Suprapubic skin (tissue), 4 donors: ENCODE measurements at places on chromosomes 13 and 19. TPM values are rescaled to one million over a fixed set of nuclear protein-coding genes. Genes with fewer than 3 reads are reported as not detected.

- DNase-seq: no peak
These were observed 116.7 kb downstream of the SOX1 start for GRCh38 chr13:112183532-112184090.

Gene TMC4
- 7.3 TPM for total RNA-seq

GRCh38 chr19:3479834-3480215 is 500 bp downstream of the SMIM24 start:
- no peak for DNase-seq

GRCh38 chr19:40663695-40664692 is 26.5 kb downstream of the NUMBL start:
- DNase-seq: no peak

- no peak for DNase-seq
These were observed 31.8 kb upstream of the ZNF675 start for GRCh38 chr19:23718802-23719201.

DNA sequence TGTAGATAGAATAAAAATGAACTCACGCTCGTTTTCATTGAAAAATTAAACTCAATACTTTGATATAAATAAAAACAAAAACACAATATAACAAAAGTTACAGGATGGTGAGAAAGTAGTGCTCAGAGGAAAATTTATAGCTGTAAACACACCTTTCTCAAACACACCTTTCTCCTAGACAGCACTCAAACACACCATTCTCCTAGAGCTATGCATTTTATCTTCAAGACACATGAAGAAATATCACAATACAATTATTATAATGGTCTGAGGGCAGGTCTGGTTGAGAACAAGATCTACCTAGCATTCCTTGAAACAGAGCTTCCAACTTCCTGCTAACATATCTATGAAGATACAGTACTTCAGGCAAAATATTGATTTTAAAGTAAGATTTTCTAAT is 183.4 kb upstream of the NBEA start:
- DNase-seq: no peak

Gene SHD
- not detected for total RNA-seq

- no peak for DNase-seq
These were observed 2.0 kb downstream of the CAPN12 start for GRCh38 chr19:38742296-38742695.

DNA sequence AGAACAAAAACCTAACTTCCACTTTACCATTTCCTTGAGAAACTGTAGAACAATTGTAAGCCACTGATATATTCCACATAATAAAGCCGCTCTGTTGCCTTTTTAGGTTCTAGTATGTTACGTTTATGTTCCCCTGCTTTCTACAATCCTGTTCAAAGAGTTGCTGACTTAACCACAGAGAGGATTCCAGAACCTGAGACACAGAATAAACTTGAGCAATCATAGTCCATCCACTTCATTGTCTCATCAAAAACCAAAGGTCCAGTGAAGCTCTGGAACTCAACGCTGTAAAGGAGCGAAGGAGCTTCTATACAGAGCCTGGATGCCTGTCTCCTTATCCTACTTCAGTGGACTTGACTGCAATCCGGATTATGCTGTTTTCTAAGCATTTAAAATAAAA is 4.6 kb downstream of the STARD13 start:
- no peak for DNase-seq

- no peak for DNase-seq
These were observed 11.8 kb downstream of the CELF5 start for GRCh38 chr19:3236272-3236671.

DNA sequence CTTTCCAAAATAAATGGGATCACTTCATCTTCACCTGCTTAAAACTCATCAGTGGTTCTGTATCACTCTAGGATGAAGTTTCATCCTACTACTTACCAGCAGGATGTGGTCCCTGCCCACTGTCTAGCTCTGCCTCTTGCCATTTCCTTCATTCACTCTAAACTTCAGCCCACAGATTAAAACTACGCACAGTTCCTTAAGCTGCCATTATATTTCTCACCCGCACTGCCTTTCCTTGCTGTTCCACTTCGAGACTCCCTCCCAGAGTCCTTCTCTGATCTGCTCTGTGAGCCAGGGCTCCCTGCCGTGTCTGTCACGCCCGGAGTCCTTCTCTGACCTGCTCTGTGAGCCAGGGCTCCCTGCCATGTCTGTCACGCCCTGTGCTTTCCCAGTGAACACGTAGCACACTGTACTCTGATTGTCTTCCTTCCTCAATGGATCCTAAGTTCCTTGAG is 52.0 kb upstream of the NPAS1 start:
- DNase-seq: peak; percentile 75

Gene FFAR3
- total RNA-seq: not detected

GRCh38 chr19:12984143-12984627 is 11.1 kb upstream of the NFIX start:
- DNase-seq: no peak

- DNase-seq: no peak
These were observed 4.2 kb downstream of the NCLN start for GRCh38 chr19:3189702-3190469.

- DNase-seq: no peak
These were observed 4.3 kb downstream of the HNRNPL start for GRCh38 chr19:38845374-38846024.

- DNase-seq: no peak
These were observed 9.0 kb upstream of the PRKD2 start for GRCh38 chr19:46725859-46726393.

Gene ONECUT3
- total RNA-seq: not detected

DNA sequence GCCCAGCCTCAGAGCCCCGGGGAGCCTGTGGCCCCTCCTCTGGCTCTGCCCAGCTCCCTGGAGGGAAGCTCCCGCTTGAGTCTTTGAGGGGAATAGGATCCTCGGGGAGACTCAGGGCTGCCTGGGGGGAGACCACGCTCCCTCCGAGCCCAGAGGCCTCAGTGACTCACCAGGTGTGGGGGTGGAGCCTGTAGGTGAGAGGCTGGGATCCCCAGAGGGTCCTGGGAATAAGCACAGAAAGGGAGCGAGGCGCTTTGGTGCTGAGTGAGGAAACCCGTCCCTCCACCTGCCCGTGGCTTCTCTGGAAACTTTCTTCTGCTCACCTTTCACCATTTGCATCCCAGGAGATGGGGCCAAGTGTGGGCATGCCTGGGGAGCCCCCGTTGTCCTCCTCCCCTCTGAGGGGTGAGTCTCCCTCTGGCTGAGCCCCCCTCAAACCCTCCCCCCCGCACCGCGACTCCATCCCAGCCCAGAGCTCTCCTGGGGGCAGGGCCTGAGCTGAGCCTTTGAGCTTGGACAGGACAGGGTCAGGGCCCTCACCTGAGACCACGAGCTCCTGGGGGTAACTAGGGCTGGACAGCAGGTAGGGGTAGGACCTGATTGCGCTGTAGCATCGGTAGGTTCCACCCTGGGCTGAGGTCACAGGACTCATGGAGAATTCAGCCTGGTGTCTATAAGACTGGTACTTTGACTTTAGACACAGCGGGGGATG is 2.7 kb downstream of the LILRB5 start:
- peak; percentile 63 for DNase-seq
